Stimulated activated CD4-positive, alpha-beta T cell treated with anti-CD3 and anti-CD28 coated beads, Interleukin-1b, Interleukin-23, amount 100 ng/mL, for 1 hour (primary cell): ENCODE measurements at places on chromosomes 5 and 9.

- DNase-seq = no peak
These were observed 221.7 kb downstream of the FSTL4 start for GRCh38 chr5:133390416-133391353.

DNA sequence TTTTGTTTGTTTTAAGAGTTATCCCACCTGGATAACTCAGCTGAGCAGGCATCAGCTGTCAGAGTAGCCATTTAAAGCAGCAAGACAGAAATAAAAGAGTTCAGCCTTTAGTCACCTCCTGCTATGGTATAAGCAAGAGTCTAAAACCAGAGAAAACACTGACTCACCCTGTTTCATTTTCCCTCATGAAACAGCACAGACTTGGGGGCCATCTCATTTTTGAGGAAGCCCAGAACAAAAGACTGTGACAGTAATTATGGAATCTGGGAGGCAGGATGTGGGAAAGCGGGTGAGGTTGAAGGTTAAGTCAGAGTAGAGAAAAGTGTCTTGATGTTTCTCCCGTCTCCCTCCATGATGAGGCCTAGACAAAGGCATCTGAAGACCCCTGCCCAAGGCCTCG lies 90.2 kb upstream of the FAM174A start:
- no peak for DNase-seq

DNA sequence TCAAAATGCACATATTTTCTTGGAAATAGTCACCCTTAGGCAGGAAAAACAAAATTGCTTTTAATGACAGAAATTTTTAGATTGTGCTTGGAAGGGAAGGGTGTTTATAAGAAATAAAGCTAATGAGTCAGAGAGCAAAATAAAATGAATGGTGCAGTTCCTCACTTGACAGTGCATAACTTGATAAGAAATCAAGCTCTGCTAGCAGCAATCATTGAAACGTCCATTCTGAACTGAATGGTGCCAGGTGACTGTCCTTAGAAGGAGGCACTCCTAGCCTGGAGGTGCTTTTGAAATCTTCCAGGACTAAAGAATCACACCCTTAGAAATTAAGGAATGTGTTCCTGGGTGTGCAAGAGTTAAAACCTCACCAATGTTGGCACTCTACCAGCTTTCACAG lies 202.5 kb downstream of the EFNA5 start:
- no peak for DNase-seq

- DNase-seq = no peak
These were observed 2032.3 kb downstream of the EFNA5 start for GRCh38 chr5:105638437-105638836.

- no peak for DNase-seq
These were observed 5.0 kb downstream of the SPRY4 start for GRCh38 chr5:142319560-142320429.

- DNase-seq = no peak
These were observed 13.3 kb upstream of the C5orf63 start for GRCh38 chr5:127086589-127086988.

DNA sequence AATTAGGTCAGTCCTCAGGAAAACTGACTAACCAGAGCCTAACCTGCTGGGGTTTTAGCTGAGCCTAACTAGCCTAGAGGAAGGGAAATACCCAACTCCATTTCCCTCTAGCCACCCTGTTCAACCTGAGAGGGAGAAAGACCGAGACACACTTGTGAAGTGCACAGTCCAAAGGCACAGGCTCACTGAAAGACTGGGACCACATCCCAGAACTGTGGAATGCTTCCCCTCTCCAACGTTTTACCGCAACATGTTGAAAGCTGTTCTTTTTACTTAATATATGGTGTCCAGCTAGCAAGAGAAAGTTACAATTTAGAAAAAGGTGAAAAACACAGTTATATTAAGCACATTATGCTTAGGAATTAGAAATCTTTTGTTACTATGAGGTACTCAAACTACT lies 76.8 kb upstream of the SIMC1 start:
- no peak for DNase-seq

DNA sequence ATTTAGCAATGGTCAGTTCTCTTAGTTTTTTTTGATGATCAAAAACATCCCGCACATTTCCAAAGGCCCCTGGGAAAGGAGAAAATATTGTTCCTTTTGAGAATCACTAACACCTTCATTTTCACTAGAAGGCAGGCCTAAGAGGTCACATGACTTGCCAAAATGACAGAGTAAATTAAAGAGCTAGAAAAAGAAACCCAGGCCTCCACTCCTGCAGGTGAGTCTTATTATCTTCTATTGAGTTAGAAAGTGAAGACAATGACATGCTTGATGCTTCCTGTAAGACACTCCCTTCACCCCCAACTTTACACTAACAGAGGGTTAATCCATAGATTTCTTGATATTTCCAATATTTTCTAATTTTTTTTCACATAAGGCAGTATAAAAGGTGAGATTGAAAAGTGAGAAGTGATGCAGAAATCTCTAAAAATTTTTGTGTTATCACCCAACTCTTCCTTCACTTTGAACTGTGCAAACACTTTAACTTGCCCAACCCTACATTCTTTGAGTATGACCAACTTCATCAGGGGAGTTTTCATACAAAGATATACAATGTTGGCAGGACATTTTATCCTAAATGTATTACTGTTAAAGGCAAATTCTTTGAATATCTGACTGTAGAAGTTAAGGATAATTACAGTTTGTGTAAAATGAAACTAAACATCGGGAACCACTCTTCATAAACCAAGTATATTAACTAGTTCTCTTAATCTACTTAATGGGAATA lies 57.1 kb downstream of the SUB1 start:
- DNase-seq = no peak

DNA sequence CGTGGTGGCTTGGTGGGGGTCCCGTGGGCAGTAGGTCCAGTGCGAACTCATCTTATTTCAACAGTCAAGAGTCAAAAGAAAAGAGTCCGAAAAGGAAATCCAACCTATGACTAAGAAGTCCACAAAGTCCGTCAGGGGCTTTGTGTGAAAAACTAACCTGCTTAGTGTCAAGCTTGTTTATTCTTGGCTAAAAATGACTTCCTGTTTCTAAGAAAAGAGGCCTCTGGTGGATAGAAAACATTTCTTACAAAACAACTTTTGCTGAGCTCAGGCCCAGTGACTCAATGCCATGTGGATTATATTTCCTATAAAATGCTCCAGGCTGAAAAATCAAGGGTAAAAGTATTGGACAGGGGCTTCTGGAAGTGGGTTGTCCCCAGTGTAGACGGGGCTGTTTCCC lies 105.9 kb downstream of the GADD45G start:
- no peak for DNase-seq

- no peak for DNase-seq
These were observed 374.5 kb upstream of the RORB start for GRCh38 chr9:74122661-74123060.

DNA sequence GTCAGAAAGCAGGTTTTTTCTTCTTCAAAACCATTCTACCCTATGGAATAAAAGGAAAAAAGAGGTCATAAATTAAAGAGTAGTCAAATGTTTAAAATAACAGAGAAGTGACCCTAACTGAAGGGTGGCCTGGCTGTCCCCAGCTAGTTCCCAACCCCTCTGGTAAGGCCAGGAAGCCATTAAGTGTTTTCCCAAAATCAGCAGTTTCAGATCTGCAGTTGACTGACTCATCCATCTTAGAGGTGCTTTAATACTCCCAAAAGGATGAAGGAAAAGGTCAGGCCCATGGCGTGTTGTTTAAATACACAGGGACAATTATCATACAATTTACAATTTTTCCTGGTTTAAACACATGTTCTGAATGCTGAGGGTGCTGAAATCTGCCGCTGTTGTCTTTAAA lies 47.9 kb upstream of the TBC1D9B start:
- no peak for DNase-seq
